Left ventricle myocardium superior (tissue), 1 donor: ENCODE measurements at places on chromosomes 1 and 21.

DNA sequence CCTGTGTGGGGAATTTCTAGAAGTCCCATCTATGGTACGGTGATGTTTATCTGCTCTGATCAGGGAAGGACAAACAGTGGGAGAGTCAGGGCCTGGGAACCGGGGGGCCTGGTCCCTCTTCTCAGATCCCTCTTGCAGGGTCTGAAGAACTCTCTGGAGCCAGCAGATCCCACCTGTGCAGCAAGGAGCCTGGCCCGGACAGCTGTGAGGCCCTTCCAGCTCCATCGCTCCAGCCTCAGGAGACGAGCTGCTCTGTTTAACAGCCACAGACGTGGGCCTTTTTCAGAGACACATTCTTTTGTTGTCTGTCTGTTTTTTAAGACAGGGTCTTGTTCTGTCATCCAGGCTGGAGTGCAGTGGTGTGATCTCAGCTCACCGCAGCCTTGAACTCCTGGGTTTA lies 14.5 kb downstream of the C1orf174 start:
- DNase-seq, result no peak

DNA sequence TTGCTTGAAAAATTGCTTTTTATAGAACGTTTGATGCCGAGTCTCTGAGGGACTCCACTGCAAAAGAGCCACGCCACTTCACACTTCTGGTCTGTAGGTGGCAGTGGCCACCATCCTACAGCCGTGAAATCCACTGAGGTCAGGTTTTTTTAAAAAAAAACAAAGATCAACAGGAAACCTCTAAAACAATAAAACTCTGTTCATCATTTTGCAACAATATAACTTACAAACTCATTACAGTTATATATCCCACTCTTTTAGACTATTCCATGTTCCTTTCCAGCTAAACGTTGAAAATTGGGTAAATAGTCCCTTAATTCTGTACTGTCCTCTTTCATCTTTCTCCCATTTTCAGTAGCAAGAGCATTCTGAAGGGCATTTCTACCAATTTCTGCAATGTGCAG lies 64.6 kb upstream of the FMN2 start:
- no peak for DNase-seq

GRCh38 chr1:155531624-155532023 lies 31.0 kb downstream of the ASH1L start:
- no peak for DNase-seq

- no peak for DNase-seq
These were observed 45.5 kb downstream of the PRDM15 start for GRCh38 chr21:41833497-41834115.

GRCh38 chr1:21317035-21317689 lies 26.9 kb upstream of the ECE1 start:
- DNase-seq, result peak; percentile 86

GRCh38 chr1:101713760-101714159 lies 283.0 kb downstream of the OLFM3 start:
- DNase-seq, result no peak

GRCh38 chr21:38272215-38272614 lies 15.4 kb downstream of the KCNJ15 start:
- no peak for DNase-seq

DNA sequence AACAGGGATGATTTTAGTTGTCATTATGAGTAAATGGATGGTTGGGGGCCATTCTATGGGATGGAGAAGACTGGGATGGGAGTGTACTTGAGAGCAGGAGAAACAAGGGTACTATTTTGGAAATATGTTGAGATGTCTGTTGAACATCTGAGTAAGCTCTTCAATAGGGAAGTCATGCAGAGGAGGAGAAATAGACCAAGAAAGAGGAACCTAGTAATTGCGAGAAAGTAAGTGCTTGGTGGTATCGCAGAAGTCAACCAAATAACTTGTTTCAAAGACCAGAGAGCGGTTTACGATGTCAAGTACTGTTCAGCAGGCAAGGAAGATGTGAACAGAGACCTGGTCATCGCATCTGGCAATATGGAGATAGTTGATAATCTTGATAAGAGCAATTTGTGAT lies 22.4 kb upstream of the CHRM3 start:
- DNase-seq, result no peak

- DNase-seq, result peak; percentile 64
These were observed 5.4 kb downstream of the FOXO6 start for GRCh38 chr1:41366455-41367287.

DNA sequence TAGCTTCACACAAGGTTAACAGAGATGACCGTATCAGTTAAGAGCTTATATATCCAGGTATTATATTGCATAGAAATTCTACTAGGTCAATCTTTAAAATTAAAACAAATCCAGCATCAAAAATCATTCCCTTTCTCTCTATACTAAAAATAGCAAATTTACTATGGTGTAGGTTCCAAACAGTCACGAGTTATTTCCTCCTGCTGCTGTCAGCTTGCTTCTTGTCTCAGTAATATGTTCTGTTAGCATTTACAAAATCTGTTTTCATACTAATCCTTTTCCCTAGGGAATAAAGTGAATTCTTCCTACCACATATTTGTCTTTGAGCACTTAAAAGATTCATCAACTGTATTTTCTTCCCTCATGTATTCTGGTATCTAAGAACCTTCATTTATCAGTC lies 2.5 kb downstream of the WDR26 start:
- no peak for DNase-seq

DNA sequence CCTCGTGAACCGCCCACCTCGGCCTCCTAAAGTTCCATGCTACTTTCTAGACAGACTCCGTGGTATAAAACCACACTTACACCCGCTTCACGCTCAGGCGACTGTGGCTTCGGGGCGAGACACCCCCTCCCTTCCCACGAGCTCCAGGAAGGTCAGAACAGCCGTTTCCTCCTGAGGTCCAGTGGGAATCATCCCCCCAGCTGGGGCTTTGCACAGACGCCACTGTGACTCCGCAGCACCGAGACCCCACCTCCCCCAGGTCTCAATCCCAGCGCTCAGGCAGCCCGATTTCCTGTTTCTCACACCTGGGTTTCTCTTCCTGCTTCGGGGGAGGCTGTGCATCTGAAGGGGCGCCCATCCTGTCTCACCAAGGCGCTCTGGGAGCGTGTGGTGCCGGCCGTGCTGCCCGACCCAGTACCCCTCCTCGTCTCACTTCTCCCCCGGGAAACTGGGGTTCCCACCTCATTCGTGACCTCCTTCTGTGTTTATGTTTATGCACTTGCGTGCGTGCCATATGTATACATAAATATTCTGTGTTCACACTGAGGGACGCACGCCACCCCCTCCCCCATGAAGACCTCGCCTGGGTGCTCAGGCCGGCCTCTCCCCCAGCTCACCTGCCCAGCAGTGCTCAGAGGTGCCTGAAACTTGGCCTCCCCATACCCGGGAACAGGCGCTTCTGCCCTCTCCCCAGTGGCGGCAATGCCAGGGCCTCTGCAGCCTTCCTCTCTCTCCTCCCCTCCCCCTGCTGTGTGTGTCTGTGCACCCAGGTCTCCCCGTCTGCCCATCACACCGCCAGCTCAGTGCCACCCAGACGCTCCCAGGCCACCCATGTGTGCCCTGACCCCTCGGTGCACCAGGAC lies 14.6 kb downstream of the SLC35E2B start:
- peak; percentile 31 for DNase-seq

- no peak for DNase-seq
These were observed 86.2 kb downstream of the KCND3 start for GRCh38 chr1:111903148-111903870.

DNA sequence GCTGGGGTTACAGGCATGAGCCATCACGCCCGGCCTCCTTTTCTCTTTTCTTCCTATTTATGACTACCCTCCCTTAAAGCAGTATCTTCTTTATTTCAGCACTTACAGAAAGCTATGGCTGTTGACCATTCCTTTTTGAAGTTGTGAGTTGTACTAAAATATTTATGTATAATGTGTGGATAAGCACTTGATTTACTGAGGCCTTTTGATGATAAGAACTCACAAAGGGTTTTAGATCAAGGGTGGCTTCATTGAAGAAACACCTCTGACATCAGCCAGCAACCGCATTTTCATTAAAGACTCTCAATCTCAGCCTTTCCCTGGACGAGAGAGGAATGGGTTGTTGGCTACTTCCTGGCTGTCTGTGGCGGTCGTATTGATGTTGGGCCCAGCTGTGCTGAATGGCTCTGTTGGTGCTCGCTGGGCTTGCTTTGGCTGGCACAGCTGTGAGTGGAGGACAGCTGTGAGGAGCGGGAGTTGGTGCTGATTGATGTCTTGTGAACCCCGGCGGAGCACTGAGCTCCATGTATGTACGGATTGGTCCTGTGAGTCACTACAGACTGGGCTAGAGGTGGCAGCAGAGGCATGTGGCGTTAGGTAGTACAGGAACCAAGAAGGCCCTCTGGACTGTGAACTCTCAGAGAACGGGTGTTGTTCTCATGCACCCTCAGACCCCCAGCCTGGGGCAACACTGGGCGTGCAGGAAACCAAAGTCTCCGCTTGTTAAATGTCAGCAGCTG lies 208.8 kb downstream of the KIF26B start:
- no peak for DNase-seq

DNA sequence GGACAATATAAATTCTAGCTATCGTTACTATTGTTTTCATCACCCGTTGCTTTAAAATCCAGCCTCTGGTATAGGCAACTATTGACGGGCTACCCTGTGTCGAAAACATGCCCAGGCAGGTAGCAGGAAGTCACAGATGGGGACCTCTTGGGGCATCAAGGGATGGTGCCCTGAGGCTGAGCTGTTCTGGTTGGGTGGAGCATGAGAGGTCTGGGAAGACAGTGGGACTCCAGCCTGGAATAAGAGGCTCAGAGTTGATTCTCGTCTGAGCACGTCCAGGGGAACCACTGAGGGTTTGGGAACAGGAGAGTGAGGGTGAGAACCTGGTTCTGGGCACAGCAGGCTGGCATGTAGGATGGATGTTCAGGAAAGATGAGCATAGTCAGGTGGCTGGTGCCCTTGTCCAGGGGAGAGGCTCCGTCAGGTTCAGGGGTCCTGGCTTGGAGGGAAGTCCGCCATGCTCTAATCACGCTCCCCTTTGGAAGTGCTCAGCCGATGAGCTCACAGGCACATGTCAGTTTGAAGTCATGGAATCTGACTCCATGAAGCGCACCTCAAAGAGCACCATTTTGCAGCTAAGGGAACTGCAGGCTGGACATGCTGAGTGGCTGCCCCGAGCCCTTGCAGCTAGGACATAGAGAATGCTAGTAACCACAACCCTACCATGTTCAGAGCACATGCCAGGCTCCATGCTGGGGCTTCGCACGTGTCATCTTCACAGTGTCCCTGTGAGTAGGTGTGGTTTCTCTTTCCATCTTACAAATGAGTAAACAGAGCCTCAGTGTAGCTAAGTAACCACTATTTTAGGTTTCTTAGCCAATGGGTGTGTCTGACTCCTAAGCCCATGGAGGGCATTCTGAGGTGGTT lies 21.0 kb downstream of the PCSK9 start:
- DNase-seq, result no peak

GRCh38 chr21:44790368-44790767 lies 11.3 kb downstream of the UBE2G2 start:
- DNase-seq, result no peak

DNA sequence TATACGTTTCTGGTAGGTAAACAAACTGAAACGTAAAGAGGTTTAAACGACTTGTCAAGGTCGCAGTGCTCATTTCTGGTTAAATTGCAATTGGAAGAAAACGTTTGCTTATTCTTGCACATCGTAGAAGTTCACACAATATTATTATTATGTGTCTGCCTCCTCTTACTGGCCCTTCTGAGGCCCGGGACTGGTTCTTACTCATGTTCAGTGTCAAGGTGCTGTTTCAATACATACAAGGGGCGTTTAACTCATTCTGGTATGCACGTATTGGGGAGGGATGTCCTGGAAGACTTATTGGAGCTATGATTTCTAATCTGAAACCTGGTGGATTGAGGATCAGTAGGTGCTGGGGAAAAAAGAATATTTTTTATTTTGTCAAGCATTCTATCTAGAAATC lies 932 bp downstream of the RPF1 start:
- DNase-seq, result no peak

GRCh38 chr1:184836141-184836540 lies 81.5 kb upstream of the EDEM3 start:
- DNase-seq, result no peak

DNA sequence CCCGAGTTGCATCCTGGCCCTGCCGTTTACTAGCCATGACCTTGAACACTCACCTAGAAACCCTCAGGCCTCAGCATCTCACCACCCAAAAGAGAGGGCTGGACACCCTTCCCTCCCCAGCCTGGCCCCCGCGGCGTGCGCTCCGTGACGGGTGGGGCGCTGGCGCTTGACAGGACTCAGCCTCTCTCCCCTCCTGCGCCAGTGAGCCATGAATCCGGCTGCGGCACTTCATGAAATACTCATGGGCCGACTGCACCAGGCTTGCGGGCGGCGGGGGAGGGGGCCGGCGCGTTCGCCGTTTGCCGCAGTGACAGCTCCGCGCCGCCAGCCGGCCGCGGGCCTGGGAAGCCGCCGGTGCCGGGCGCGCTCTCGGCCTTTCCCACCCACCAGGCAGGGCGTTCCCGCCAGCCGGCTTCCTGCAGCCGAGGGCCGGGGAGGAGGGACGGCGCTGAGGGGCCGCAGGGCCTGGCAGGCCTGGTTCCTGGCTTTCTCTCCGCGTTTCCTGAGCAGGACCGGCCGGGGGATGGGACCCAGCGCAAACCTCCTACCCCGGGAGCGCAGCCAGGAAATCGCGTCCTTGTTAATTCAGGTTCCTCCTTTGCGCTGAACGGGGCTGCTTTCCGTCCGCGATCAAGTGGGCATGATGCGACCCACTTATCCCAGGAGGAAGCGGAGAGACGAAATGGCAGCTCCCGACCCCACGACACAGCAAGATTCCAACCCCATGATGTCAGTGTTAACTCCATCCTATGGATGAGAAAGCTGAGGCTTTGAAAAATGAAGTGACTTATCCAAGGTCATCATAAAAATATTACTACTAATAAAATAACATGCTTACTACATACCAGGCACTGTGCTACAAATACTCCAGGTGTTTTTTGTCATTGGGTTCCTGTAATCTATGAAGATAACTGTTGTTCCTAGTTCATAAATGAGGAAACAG lies 9.1 kb upstream of the LUZP1 start:
- peak; percentile 90 for DNase-seq

DNA sequence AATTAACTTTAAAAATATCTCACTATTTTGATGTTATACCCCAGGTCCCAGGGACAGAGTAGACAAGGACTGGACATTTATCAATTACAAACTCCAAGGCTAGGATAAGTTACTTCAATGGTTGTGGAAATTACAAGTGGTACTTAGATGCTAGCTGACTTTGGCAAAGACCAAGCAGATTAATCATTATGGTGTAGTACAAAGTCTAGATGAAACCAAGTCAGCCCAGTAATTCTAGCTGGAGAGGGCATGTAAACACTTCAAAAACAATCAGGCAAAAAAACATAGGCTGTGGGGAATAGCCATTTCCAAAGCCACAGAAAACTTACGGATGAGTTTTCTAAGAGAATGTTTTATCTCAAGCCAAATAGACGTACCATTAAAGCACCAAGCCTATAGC lies 124.5 kb downstream of the TSEN15 start:
- DNase-seq, result no peak

GRCh38 chr1:119384591-119384990 lies 16.0 kb downstream of the HAO2 start:
- no peak for DNase-seq

DNA sequence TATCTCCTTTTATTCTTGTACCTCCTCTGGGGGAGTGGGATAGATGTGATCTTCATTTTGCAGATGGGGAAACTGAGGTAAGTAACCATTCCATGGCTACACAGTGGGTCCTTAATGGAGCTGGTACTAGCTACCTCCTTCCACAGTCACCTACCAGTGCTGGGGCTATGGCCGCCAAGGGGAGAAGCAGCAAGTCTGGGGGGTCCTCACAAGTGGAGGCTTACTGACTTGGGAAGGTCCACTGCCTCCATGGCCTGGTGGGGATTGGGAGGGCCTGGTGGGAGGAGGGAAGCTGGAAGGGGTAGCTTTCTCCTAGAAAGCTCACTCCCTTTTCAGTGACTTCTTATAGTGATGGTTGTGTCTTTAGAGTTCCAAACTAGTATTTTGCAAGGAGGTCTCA lies 5.9 kb upstream of the FOXO6 start:
- no peak for DNase-seq
